ENCODE measurements at places on chromosomes 1 and 21.

DNA sequence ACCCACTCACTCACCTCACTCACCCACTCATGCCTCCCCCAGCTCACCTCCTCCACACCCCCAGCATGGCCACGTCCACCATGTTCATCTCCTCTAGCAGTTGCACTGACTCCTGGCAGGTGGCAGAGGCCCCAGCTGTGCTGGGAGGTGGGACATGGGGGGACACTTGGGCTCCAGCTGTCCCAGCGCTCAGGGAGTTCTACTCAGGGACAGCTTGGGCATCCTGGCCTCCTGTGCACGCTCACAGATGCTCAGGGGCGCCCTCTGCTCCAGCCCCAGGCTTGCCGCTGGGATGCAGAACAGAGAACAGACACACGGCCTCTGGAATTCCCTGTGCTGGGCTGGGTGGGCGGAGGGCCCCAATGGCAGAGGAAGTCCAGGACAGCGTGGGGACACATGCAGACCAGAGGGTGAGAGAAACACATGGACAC, 5.2 kb downstream of the KRTAP10-8 start:
- no peak for DNase-seq

- DNase-seq: no peak
Measured at GRCh38 chr21:35237287-35237686, 188.2 kb upstream of the RUNX1 start.

- DNase-seq: no peak
Measured at GRCh38 chr1:24888971-24889676, 41.0 kb downstream of the RUNX3 start.

GRCh38 chr1:67760030-67760821, 73.0 kb downstream of the GNG12 start:
- peak; percentile 43 for DNase-seq

GRCh38 chr1:169873582-169874199, 20.0 kb downstream of the SCYL3 start:
- no peak for DNase-seq

GRCh38 chr1:222064388-222065211, 322.7 kb upstream of the DUSP10 start:
- peak; percentile 35 for DNase-seq

GRCh38 chr21:31475223-31475622, 131.2 kb upstream of the TIAM1 start:
- no peak for DNase-seq

DNA sequence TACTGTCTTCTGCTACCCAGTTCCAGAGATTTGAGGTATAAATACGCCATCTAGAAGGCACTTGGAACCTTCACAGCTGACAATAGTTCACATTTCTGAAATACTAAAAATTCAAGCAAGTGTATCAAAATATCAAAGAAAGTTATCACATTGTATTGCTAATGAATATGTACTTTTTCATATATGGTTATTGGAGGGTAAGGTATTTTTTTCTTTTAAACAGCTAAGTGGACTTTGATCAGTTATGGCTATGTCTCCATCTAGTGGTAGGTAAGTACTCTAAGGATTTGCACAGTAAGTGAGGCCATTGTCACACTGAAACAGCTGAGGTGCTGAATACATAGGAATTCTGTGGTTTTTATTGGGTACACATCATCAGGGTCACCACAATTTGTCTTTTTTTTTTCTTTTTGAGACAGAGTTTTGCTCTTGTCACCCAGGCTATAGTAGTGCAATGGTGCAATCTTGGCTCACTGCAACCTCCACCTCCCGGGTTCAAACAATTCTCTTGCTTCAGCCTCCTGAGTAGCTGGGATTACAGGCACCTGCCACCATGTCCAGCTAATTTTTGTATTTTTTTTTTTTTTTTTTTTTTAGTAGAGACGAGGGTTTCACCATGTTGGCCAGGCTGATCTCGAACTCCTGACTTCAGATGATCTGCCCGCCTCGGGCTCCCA, 49.1 kb upstream of the CR2 start:
- no peak for DNase-seq

- DNase-seq: no peak
Measured at GRCh38 chr1:1630191-1630964, 1.6 kb upstream of the MMP23B start.

DNA sequence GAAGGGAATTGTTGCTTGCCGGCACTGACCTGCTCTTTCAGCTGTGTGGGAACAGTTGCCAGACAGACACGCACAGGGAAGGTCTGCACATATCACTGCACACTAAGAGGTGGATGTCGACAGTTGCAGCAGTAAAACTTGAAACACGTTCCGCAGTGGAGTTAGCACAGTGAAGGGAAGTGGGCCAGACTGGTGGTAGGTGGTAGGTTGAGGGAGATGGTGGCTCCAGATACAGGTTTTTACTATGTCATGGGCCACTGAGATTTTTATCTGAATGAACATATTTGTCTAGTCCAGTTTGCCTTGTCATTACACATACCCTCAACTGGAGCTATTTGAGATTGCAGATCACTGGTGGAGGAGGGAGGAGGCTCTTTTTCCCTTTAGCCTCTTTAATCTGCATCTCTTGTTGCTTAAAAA, 13.5 kb downstream of the MRPS6 start:
- DNase-seq: no peak

DNA sequence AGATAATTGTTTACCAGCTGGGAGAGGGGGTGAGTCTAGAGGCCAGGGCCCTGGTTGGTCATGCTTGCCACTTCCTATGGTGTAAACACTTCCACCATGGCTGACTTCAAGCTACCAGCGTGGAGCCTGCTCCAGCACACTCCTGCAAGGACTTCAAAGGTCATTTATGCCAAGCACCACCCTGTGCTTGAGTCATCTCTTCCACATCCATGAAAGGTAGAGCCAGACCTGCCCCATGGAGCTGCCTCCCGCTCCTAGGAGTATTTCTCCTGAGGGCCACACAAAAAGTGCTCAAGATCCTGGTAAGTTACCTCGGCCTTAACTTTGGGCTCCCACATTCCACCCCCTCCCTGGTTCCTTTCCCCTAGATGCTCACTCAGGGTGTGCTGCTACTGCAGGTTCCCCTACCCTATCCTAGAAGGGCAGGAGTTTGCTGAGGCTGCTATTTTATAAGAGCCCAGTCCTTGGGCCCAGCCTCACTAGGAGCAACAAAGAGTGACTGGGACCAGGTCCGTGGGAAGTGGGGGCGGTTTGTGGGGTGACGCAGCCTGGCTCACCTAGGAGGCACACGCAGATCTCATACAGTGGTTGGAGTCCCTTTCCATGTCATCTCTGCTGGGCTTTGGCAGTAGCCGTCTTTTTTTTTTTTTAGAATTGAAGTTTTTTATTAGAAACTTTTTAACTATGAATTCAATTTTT, 2.4 kb downstream of the RAB7B start:
- no peak for DNase-seq

- no peak for DNase-seq
Measured at GRCh38 chr21:17768840-17769446, 50.2 kb downstream of the C21orf91 start.

GRCh38 chr1:67818725-67819301, 14.5 kb downstream of the GNG12 start:
- DNase-seq: no peak
